Esophagus squamous epithelium (tissue), 5 donors: ENCODE measurements at places on chromosomes 6 and 20.

DNA sequence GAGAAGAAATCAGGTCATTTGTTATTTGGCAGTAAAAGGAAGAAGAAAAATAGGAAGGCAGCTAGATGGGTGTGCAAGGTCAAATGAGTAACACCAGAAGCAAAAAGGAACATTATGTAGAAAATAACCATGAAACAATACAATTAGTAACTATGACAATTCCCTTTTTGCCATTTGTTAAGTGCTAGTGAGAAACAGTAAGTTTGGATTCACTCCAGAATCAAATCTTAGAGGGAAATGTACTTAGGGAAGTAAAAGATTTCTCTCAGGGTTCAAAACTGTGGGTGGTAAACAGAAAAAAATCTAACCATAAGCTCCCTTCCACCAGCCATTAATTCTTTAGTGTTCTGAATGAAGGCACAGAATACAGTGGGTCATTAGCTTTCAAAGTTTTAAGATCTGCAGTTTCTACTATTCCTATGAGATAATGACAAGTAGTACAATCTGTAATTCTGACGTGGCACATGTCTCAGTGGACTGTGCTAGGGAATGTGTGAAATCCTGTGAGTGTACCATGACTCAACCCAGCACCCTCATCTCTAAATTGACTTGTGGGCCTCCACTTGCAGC, 17.1 kb downstream of the REPS1 start:
- DNase-seq: no peak

DNA sequence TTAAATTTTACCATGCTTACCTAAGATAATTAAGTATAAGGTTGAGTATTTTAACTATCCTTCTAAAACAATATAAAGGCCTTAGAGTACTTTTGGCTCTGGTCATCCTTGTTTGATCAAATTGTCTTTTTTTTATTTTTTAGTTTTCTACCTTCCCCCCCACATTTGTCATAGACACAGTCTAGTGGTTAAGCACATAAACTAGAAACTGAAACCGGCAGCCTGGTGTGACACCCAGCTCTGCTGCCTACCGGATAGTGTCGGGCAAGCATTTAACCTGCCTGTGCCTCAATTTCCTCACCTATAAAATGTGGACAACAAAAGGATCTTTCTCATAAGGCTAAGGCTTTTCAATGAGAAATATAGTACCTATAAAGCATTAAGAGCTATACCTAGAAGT, 21.6 kb upstream of the TULP4 start:
- DNase-seq: no peak

DNA sequence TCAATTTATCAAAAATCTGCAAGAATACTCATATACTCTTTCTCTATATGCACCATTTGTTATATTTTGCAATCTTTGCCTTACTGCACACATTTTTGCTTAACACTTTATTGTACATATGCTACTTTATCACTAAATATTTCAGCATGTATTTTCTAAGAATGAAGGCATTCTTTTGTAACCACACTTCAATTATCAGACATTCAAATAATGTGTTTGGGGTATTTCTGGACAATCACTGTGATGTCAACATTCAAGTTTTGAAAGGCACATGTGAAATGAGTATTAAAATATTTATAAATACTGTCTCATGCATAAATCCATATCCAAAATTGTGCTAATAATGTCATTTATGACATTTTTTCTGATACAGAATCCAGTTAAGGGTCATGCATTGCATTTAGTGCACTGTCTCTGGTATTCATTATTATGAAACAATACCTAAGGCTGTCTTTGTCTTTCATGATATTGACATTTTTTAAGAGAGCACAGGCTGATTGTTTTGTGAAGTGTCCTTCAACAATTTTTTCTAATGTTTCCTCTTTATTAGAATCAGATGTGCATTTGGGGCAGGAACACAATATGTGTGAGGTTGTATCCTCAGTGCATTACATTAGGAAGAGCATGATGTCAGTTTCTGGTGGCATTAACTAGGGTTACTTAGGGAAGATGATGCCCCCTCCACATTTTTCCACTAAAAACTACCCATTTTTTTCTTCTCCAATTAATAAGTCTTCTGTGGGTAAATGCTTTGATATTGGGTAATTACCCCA, 105.7 kb downstream of the MTFR2 start:
- no peak for DNase-seq

GRCh38 chr6:6714118-6714897, 125.8 kb downstream of the LY86 start:
- DNase-seq: no peak

DNA sequence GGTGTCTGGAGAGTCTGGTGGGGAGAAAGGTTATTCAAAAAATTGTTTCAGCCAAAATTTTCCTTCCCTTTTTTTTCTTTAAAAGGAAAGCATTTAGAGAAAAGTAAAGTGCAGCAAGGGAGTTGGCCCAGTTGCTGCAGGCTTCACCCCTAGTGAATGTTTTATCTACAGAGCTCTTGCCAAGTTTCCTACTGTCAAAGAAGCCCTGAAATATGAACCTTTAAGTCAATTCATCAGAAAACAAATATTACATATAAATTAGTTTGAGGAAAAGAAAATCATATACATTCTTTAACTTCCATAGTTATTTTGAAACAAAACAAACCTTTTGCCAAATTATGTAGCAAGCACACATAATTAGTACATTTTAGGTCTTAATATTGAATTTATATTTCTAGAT, 25.0 kb upstream of the HMGCLL1 start:
- DNase-seq: no peak

- DNase-seq: no peak
These were observed 35.0 kb upstream of the ENTPD6 start for GRCh38 chr20:25160467-25160866.

DNA sequence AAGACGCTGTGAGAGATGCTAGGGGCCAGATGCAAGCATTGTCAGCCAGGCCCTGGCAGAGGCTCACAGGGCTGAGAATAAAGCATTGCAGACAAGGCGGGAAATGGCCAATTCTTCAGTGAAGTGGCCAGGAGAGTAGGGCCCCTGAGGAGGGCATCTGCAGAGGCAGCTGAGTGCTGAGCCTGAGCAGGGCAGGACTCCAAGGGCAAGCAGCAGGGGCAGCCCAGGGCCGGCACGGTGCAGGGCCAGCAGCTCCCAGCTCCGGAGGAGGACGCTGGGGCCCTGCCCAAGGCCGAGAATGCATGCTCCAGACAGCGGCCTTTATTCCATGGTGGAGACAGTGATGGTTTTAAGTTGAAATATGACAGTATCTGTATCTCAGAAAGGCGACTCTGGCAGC, 305.5 kb downstream of the FOXC1 start:
- DNase-seq: no peak

GRCh38 chr6:119728220-119728750, 378.7 kb upstream of the MAN1A1 start:
- no peak for DNase-seq

DNA sequence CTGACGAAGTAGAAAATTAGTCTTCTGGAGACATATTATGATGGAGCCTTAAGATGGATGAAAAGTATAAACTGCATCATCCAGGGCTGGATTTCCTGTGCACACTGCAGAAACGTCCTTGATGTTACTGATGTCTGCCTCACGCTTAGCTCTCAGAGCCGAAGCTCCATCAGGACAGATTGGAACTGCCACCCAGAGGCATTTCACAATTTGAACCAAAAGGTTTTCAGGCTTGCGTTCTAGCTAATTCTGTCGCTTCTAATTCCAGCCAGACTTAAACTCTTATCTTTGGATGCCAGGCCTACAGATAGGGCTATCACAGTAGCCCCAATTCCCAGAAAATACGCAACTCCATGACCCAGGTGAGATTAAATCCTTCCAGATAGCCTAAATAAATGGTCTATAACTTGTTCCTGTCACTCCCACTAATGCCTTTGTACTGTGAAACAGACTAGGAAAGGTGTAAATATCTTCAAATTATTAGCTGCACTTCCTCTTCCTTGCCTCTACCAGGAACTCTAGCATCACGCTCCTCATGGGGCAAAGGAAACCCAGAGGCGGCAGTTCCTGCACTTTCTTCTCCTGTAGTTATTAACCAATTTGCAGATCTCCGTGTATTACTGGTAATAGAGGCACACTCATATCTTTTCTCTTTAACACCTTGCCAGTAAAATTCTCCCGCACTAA, 634.6 kb downstream of the PRKN start:
- no peak for DNase-seq

DNA sequence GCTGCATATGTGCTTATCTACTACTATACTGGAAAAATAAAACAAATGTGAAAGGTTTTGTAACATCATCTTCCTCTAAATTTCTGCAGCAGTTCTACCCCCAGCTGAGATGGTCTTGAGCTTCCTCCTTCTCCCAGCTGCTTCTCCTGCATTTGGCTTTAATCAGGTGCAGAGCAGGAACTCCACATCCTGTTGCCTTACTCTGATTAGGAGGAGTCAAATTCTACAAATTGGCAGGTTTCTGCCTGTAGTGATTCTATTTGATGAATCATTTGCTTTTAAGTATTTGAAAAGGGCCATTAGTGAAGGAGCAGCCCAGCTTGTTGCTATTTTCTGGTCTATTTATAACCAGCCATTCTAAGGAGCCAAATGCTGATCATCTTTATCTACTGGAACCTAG, 224.5 kb downstream of the GMDS start:
- DNase-seq: no peak

DNA sequence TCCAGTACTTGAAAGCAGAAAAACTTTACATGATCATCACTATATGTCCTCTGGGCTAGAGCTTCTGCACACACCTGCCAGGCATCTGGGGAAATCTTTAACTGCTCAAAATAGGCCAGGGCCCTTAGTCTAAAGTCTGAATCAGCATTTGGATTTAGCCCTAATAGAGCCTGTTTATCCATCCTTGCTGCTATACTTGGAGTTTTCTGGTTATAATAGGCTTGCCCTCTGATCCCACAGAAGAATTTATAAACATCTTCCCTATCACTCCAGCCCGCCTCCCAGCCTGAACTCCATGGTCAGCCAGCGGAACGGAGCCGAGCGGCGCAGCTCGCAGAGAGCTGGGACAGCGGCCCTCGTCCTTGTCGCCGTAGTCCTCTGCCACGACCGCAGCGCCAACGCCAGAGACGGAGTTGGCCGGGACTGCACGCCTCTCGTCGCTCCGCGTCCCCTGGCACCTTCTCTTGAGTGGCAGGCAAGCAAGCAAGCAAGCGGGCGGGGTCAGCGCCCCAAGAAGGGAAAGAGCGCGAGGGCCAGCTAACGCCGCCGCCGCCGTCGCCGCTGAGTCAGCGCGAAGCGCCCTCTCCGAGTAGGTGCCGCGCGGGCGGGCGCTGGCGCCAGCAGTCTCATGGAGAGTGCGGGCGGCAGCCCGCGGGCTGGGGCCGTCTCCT, 25.4 kb upstream of the ASIP start:
- DNase-seq: no peak

DNA sequence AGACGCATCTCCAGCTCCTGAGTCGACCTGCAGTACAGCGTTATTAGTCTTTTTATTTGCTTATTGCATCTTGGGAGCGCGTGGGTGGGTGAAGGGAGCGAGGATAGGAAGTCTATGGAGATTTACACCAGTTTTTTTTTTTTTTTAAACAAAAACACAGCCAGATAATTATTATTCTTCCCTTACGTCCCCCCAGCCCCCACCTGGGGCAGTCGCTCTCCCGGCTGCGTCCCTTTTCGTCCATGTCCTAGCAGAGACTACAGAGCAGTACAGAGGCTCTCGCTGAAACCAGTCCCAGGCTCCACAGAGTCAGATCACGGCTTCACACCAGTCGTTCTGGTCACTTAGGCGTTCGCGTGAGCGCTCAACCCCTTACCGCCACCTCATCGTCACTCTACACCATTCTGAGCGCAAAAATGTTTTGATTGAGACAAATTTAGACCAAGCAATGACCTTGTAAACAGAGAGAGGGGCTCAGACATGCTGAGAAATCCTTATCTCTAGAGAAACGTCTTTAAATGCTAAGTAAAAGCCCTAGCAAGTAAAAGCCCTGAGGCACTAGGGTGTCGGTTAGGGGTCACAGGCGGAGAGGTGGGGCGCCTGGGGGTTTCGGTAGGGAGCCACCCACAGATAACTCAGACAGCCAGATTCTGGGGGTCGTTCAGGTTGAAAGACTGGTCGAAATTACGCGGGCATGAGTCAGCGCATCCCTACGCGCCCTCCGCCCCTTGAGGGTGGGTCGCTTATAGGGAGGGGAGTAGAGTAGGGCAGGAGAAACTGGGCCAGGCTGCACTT, 975 bp upstream of the PPT2 start:
- no peak for DNase-seq

DNA sequence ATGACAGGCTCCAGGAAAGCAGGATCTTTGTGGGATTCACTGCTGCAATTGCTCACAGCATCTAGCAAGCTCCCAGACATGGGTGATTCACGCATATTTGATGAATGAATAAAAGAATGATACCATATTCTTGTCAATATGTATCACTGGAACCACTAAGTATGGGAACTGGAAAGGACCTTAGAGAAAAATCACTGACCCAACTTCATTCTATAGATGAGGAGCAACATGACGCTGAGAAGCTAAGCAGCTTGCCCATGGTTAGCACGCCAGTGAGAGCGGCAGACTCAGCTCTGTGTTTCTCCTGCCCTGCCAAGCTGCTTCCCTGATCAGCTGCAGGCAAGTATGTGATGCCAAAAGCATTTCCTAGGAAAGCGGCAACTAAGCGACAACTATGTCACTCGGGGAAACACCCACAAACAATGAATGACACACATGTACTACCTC, 66.8 kb downstream of the PPP1R3G start:
- DNase-seq: no peak

DNA sequence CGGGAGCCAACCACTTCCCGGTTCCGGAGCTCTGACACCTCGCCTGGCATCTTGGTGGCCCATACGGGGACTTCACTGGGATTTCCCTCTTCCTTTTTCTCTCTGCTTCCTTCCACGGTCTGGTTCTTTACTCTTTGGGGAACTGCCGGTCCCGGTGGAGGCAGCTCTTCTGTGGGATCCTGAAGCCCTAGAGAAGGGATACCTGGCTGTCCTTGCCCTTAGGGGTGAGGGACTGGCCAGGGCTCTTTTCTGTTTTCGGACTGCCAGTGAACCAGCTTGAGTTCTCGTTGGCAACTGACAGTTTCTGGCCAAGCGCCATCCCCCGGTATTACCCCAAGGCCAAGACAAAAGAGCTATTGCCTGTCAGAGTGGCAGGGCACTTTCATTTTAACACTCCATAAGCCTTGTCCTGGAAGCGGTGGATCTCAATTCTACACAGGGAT, 880 bp upstream of the CPXM1 start:
- DNase-seq: no peak

GRCh38 chr6:1178590-1178989, 133.3 kb upstream of the FOXQ1 start:
- no peak for DNase-seq

DNA sequence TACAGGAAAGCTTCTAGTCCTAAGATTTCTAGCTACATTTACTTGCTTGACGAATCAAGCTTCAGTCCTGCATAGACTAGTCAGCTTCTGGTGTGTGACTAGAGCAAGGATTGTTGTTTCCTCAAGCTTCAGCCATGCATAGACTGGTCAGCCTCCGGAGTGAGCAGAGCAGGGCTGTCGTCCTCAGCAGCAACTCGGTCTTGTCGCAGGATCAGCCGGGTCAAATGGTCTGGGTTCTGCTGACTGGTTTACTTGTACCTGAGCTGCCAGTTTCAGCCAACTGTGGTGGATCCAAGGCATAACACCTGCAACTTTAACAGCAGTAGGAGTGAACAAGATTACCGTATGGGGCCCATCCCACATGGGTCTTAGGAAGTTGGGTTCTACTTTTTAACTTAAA, 10.8 kb upstream of the GMPR start:
- DNase-seq: no peak
